Brain microvascular endothelial cell (primary cell): ENCODE measurements at places on chromosomes 1 and 21.

GRCh38 chr1:6601923-6602668, 573 bp downstream of the KLHL21 start:
- DNase-seq, result no peak

GRCh38 chr1:201988601-201989000, 6.2 kb downstream of the RNPEP start:
- no peak for DNase-seq

DNA sequence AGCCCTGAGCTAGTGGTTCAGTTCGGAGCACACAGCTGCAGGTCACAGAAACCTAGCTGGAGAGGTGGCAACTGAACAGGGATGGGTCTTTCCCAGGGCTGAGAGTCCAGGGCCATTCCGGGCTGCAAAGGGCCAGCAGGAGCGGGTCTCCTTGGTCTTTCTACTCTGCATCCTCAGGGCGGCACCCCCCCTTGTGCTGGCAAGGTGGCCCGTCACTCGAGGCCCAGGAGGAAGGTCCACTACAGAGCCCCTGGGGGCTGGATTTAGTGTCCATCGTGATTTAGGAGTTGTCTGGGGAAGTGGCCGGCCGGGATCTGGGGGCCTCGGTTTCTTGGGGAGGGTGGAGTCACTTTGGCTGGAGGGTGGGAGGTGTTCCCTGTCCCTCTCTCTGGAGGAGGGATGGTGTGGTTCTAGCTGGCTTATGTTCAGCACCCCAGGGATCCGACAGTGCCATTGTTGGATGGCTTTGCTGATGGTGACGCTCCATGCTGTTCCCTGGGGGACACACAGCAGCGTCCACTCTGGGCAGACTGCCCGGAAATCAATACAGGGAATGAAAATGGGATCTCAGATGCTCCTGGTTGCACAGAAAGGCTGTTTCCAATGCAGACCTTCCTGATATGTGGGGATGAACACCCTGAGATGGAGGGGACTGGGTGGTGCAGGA, 64.4 kb downstream of the UMODL1 start:
- no peak for DNase-seq

DNA sequence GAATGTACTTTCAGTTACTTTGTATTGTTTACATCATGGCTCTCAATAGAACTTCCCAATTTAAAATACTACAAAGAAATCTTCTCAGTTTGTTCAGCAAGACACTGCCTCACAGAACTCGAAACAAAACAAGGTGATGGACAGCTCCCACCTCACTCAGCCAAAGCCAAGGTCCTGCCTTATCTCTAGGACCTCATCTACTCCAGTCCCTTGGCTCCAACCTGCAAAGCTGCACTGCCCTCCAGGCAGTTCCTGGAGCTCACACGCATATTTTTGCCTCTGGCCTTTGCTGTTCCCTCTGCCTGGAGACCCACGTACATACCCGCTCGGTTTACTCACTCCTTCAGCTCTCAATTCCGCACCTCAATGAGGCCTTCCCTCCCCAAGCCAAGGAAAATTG, 40.3 kb downstream of the MCOLN2 start:
- no peak for DNase-seq

DNA sequence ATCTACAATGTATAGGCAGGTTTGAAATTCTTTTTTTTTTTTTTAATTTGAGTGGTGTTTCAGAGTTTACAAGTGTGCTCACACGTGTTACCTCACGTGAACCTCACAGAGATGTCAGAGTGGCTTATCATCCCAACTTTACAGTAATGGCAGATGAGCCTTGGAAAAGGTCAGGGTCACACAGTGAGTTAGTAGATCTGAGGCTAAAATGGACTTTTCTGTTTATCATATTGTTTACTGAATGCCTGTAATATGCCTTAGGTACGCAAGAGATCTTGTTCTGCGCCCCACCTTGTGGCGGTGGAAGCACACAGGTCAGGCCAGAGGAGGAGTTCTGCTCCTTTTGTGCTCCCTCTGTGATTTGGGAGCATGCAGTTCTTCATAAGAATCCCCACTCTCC, 80.0 kb downstream of the DYRK1A start:
- no peak for DNase-seq

DNA sequence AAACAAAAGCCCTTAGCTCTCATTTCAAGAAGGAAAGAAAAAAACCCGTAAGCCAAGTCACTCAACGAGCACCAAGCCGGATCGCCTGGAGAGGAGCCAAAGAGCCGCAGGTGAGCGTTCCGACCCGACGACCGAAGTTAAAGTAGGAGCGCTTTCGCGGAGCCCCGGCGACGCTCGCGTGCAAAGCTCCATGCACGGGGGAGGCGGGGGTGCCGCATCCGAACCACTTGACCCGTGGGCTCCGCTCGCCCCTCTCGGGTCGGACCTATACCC, 382 bp downstream of the GPBP1L1 start:
- DNase-seq, result peak; percentile 2

GRCh38 chr1:169156580-169156979, 50.1 kb downstream of the ATP1B1 start:
- DNase-seq, result no peak

DNA sequence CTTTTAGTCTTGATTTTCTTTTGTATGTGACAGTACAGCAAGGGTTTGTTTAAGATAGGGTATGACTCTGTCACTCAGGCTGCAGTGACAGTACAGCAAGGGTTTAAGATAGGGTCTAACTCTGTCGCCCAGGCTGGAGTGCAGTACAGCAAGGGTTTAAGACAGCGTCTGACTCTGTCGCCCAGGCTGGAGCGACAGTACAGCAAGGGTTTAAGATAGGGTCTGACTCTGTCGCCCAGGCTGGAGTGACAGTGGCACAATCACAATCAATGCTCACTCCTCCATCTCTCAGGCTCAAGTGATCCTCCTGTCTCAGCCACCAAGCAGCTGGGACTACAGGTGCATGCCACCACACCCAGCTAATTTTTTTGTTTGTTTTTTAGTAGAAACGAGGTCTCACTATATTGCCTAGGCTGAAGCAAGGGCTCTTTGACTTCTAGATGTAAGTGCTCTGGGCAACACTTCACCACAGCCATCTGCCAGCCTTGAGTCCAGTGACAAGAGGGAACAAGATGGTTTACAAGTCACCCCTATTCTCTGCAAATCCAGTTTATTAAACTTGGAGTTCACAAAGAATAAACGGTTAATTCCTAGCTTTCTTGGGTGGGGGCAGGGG, 965 bp upstream of the SH2D5 start:
- no peak for DNase-seq

- no peak for DNase-seq
Observed at GRCh38 chr1:2936559-2937515, 84.4 kb upstream of the ACTRT2 start.

DNA sequence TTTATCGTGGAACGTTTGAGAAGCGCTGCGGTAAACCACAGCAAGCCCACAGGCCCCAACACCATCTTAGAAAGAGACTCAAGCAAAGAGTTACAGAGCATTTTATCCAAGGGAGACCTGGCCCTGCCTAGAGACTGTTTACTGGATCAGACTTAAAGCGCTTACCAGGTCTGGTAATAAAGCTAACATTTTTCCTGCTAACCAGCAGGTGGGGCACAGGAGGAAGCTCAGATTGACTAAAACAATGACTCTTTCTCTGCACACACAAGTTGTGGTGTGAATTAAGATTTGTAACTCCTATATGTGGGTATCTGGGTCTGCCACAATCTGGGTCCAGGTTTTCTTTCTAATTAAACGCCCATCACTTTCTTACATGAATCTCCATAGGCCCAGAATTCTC, 136.5 kb upstream of the ETS2 start:
- peak; percentile 8 for DNase-seq

DNA sequence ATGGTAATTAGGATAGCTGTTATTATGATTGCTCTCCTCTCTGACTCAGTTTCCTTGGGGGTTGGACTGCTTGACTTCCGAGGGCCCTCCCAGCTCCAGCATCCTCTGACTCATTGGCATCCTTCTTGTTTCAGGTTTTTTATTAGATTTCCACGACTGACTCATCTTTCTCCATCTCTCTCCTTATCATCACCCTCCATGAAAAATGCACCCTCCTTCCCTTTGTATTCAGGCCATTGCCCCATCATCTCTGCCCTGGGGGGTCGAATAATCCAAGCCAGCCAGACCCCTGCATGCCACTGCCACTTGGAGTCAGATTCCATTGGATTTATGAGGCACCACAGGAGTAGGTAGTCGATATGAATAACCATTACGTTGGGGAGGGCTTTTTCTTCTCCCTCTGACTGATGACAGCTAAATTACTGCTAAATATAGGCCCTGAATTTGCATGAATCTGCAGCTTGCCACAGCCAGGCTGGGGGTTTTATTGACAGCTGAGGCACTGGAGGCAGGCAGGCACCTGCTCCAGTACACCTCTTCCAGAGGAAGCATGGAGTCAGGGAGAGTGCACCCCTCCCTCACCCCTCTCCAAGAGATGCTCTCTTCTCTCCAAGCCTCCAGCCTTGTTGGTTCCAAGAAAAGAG, 91.7 kb downstream of the C1orf94 start:
- DNase-seq, result no peak

DNA sequence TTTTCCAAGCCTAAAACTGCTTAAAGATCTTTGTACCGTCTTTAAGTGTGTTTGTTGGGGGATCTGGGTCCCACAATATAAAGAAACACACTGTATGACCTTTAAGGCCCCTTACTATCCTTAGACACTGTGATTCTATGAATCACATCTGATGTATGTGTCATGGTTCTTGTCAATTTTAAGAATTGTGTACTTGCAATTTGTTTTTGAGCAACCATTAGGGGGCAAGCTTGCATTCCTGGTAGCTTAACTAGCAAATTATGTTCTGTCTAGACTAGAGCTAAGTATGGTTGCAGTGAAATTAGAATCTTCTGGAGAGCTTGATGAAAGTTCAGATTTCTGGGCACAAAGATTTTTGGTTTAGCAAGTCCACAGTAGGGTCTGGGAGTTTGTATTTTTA, 219.5 kb downstream of the TPR start:
- peak; percentile 77 for DNase-seq

- no peak for DNase-seq
Observed at GRCh38 chr1:157852476-157852875, 10.9 kb upstream of the CD5L start.

DNA sequence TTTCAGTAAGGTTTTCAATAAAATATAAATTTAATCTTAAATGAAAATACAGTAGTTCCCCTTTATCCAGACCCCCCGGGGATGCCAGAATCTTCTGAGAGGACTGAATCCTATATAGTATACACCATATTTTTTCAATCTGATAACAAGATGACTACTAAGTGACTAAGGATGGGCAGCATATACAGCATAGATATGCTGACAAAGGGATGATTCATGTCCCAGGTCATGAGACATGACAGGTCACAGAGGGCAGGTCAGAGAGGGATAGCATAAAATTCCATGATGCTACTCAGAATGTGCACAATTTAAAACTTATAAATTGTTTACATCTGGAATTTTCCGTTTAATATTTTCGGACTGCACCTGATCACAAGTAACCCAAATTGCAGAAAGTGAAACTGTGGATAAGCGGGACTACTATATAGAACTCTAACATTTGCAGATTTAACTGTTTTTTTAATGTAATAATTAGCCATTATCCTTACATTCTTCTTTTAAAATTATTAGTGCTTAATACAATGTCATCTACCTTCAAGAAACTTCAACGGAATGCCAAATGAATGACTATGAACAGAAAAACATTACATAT, 48.8 kb downstream of the LRRC40 start:
- peak; percentile 58 for DNase-seq

GRCh38 chr1:3996846-3997705, 97.0 kb upstream of the C1orf174 start:
- no peak for DNase-seq

DNA sequence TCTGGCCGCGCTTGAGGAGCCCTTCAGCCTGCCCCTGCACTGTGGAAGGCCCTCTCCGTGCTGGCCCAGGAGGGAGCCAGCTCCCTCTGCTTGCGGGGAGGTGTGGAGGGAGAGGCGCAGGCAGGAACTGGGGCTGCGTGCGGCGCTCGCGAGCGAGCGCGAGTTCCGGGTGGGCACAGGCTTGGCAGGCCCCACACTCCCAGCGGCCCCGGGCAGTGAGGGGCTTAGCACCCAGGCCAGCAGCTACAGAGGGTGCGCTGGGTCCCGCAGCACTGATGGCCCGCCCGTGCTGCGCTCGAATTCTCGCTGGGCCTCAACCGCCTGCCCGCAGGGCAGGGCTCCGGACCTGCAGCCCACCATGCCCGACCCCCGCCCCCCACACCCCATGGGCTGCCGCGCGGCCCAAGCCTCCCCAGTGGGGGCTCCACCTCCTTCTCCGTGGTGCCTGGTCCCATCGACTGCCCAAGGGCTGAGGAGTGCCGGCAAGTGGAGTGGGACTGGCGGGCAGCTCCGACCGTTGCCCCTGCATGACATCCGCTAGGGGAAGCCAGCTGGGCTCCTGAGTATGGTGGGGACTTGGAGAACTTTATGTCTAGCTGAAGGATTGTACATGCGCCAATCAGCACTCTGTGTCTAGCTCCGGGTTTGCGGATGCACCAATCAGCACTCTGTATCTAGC, 46.0 kb downstream of the COL24A1 start:
- no peak for DNase-seq

DNA sequence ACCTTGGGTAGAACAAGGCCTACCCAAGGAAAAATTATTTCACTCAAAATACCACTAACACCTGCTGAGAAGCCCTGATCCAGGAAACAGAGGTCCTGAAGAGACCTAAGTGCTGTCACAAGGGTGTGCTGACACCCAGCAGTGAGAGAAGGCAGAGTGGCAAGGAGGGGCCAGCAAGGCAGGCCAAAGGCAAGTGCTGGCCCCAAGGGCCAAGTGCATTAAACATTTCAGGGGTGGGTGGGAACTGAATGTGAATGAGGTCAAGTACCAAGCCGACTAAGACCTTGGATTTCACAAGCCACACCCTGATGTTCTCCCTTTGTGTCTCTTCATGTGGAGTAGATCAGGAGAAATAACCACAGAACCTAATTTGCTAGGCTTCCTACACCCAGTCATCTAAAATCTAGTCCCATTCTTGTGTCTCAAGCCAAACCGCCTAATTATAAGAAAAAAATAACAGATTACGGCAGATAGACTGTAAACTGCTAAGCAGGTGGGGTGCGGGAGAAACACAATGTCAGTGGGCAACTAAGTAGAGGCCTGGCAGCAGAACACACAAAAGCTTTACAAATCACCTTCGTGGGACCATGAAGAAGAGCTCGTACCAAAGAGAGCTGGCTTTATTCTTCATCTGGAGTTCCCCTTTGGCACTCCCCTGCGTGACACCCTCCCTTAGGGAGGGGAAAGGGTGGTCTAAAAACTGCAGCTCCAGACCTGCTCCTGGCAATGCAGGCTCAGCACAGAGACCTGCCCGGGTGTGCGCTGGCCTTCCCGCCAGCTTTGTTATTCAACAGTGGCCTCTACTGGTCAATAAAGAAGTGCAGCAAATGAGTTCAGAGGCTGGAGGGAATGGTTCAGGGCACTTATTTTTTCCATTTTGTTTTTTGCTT, 8.7 kb downstream of the UBE2G2 start:
- peak; percentile 39 for DNase-seq

DNA sequence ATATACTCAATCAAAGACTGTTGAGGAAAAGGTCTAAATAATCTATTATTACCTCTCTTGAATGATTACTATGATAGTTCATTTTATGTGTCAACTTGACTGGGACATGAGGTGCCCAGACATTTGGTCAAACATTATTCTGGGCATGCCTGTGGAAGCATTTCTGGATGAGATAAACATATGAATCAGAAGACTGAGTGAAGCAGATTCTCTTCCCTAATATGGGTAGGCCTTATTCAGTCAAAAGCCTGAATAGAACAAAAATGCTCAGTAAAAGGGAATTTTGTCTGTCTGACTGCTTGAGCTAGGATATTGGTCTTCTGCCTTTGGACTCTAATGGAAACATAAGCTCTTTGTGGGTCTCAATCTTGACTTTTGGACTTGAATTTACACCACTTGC, 73.3 kb upstream of the SOX13 start:
- peak; percentile 14 for DNase-seq
